ENCODE measurements at places on chromosomes 7 and 10.
A peak's percentile ranks its signal among the peaks of the same experiment; 100 is the strongest.

DNA sequence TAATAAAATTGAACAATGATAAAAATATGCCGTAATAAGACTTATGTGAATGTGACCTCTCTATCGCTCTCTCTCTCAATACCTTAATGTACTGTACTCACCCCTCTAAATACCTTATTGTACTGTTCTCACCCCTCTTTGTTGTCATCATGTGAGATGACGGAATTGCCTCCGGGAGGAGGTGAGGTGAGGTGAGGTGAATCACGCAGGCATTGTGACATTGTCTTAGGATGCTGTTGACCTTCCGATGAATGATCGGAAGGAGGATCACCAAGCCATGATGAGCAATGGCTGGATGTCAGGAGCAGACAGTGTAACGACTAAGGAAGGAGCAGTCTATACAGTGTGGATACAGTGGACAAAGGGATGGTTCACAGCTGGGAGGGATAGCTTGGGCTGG, 87.4 kb upstream of the FAM20C start:
- no peak for DNase-seq

GRCh38 chr10:3783682-3784432, 1.2 kb downstream of the KLF6 start:
- no peak for DNase-seq

DNA sequence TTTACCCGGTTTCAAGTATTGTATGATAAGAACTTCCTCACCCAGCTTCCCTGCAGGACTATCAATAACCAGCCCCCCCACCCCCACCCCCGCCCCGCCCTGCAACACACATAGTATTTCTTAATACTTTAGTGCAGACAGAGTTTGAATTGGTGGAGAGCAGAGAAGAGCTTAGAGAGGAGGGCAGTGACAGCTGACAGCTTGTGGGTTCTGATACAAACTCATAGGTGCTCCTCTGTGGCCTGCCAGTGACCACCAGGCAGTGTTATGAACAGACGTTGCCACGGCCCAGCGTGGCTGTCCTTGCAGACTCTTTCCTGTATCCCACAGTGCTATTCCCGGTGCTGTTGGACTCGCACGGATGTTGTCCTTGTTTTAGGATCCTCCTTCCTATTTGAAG, 186.9 kb upstream of the ADO start:
- DNase-seq = no peak

DNA sequence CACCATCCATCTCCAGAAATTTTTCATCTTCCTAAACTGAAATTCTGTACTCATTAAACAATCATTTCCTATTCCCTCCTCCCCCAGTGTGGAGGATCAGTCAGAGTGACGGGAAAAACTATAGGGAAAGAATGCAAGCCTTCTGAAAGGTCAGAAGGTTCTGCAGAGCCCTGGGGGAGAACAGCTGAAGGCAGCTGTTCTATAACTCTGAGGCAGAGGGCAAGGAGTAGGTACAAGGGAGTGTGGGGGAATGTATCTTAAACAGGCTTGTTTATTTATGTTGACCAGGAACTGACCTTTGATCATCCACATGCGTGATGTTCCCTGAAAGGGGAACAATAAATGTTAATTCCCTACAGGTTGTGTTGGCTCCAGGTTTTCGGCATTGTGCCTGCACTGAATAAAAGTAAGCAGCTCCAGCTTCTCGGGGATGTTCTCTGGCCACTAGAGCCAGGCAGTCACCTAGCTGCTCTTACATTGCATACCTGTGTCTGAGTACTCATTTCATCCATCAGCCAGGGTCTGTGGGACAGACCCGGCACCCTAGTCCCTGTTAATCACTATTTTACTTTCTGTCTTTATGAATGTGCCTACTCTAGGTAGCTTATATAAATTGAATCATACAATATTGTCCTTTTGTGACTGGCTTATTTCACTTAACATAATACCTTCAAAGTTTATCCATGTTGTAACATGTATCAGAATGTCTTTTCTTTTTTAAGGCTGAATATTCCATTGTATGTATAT, 5.8 kb downstream of the IFIT1 start:
- no peak for DNase-seq

- DNase-seq = no peak
Observed at GRCh38 chr7:44515590-44516268, 25.3 kb upstream of the NUDCD3 start.

DNA sequence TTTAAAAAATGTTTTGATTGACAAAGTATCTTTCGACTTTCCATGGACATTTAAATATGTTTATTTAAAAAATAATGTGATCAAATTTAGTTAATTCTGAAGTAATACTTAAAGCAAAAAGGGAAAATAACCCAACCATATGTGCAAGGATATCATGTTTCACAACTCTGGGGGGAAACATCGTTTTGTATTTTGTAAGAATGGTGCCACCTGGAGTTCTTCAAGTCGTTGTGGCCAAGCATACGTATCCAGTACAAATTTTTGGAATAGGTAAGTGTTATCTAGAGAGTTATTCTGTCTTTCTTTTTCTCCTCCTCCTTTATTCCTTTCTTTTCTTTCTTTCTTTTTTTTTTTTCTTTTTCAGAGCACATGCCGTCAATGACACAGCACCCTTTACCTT, 176.2 kb upstream of the CSTF2T start:
- DNase-seq = no peak

- DNase-seq = no peak
Observed at GRCh38 chr10:1316809-1317143, 260.6 kb downstream of the WDR37 start.

DNA sequence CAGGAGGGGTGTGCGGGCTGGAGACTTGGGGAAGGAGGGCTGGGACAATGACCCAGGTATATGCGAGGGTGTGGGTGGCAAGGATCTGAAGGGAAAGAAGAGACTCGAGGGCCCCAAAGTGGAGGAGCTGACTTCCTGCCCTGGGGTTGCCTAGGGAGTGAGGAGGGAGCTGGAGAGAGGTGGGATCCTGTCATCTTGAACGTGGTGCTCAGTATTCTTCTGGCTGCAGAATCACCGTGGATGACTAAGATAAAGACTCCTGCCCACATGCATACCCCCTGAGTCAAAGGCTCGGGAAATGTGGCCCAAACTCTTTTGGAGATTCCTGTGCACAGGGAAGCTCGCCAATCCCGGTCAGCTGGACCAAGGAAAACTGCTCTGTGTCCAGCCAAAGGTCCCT, 31.2 kb downstream of the COL17A1 start:
- DNase-seq = no peak

GRCh38 chr10:6721480-6721879, 141.4 kb upstream of the PRKCQ start:
- no peak for DNase-seq

GRCh38 chr10:7438196-7438986, 27.6 kb upstream of the SFMBT2 start:
- no peak for DNase-seq

DNA sequence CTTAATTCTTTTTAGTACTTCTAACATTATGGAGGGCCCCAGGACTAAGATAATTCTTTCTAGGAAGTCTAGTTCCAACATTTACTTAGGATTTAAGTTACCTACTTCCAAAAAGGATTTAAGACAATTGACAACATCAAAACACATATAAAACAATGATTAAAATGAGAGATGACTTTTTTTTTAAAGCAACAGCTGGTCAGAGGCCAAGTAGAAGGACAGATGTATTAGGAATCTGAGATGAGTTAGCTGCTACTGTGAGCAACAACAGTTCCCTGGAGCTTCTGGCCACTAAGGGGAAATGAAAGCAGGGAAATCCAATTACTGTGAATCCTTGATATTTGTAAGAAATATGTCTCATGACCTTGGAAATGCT, 222.3 kb downstream of the PHTF2 start:
- no peak for DNase-seq

DNA sequence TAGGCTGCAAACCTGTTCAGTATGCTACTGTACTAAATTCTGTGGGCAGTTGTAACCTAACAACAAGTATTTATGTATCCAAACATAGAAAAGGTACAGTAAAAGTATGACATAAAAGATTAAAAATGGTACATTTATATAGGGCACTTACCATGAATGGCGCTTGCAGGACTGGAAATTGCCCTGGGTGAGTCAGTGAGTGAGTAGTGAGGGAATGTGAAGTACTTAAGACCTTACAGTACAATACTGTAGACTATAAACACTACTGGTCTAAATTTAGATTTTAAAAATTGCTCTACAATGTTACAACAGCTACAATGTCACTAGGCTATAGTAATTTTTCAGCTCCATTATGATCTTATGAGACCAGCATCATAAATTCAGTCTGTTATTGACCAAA, 146.0 kb upstream of the GNAI1 start:
- no peak for DNase-seq

DNA sequence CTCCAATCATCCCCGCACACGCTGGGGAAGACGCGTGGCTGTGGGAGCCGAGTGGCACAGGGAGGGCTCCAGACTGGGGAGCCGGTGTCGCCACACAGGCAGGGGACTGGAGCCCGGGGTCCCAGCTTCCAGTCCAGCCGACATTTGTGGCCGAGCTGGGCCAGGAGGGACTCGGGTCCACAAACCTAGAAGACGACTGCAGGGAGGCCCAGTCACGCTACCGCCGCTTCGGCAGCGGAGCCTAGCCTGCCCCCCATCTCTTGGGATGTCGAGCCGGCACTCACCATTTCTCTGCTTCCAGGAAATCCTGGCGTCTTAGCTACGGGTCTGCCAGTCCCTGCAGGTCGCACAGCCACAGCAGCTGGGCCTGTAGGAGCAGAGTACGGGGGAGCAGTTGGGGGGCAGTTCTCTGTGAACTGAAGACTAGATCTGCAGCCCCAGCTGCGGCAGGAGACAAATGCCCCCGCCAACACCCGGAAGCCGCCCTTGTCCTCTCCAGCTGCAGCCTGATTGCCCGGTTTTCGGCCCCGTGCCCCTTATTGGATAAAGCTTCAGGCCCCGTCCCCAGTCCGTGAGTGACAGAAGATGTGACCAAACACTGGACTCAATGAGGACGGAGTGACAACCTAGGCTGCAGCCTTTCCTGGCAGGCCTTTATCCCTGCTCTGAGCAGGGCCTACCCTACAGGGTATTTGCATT, 270.7 kb downstream of the ZNF33B start:
- peak; percentile 77 for DNase-seq

DNA sequence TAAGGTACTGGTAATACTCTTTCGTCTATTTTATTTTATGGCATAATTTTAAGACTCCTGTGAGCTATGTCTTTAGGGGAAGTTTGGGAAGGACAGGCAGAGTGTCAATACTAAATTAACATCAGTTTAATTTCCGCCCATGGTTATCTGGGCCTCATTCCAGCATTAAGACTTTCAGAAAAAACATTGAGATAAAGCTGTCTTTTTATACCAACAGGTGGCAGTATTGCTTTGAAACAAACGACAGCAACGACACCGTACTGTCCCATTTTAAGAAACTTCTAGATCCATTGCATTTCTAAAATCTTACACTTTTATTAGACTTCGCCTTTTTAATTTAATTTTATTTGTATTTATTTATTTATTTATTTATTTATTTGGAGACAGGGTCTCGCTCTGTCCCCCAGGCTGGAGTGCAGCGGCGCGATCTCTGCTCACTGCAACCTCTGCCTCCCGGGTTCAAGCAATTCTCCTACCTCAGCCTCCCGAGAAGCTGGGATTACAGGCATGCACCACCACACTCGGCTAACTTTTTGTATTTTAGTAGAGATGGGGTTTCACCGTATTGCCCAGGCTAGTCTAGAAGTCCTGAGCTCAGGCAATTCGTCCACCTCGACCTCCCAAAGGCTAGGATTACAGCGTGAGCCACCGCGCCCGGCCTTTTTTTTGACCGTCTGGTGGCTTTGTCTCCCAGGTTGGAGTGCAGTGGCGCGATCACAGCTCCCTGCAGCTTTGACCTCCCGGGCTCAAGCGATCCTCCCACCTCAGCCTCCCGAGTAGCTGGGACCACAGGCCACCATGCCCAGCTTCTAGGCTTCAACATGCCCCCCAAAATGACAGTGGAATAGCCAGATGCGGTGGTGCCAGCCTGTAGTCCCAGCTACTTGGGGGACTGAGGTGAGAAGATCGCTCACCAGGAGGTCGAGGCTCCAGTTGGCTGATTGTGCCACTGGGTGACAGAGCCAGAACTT, 78.7 kb upstream of the C1GALT1 start:
- DNase-seq = no peak

DNA sequence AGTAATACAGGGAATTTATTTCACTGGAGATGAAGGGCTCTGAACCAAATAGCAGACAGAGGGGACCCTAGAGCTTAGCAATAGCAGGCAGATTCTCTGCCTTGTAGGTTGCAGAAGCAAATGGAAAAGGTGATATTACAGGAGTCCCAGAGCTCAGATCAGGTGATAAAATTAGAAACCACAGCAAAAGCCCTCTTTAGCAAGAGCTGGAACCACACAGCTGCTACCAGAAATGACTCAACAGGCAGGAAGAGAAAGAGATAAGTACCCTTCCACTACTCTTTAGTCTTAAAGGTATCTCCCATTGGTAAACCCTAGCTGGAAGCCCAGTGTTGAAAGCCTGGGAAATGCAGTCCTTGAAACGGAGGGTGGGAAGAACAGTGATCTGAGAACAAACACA, 535.6 kb upstream of the GHITM start:
- no peak for DNase-seq

DNA sequence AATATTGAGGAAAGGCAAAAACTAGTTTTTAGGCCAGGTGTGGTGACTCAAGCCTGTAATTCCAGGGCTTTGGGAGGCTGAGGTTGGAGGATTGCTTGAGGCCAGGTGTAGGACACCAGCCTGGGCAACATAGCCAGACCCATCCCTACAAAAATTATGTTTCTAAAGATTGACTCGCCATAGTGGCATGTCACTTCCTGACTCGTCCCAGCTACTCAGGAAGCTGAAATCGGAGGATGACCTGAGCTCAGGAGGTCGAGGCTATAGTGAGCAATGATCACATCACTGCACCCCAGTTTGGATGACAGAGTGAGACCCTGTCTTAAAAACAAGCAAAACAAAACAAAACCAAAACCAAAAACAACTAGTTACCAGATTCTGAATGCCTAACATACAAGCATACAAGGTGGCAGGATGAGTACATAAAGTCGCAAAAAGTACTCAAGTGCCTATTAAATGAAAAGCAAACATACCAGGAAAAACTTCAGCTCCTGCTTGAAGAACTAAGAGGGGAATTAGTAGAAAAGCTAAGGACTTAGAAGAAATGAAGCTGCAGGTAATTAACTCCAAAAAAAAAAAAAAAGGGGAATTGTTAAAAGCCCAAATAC, 14.1 kb downstream of the ZNF398 start:
- DNase-seq = no peak

DNA sequence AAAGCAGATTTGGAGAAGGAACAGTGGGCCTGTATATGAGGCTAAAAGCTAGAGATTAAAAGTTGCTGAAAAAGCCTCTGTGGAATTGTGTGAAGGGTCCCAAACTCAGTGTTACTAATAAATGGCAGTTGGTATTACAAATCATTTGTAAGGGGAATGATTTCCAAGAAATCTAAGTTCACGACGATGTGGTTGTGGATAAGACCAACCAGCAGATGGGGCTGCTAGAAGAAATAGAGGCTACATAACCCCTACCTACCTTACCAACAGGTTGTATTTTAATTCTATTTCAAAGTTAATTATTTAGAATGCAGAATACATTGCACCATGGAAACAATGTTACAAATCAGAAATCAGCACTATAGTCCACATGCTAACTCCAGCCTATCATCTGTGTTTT, 377.1 kb downstream of the HPSE2 start:
- DNase-seq = no peak

- DNase-seq = no peak
Observed at GRCh38 chr7:1939434-1940401, 269.6 kb downstream of the ELFN1 start.

- DNase-seq = no peak
Observed at GRCh38 chr7:82167558-82168314, 275.8 kb downstream of the CACNA2D1 start.

- no peak for DNase-seq
Observed at GRCh38 chr10:105185161-105185560, 544.1 kb downstream of the SORCS3 start.

GRCh38 chr7:43108255-43109011, 4.0 kb upstream of the HECW1 start:
- DNase-seq = peak; percentile 6
